ENCODE measurements at places on chromosomes 7 and 10.

DNA sequence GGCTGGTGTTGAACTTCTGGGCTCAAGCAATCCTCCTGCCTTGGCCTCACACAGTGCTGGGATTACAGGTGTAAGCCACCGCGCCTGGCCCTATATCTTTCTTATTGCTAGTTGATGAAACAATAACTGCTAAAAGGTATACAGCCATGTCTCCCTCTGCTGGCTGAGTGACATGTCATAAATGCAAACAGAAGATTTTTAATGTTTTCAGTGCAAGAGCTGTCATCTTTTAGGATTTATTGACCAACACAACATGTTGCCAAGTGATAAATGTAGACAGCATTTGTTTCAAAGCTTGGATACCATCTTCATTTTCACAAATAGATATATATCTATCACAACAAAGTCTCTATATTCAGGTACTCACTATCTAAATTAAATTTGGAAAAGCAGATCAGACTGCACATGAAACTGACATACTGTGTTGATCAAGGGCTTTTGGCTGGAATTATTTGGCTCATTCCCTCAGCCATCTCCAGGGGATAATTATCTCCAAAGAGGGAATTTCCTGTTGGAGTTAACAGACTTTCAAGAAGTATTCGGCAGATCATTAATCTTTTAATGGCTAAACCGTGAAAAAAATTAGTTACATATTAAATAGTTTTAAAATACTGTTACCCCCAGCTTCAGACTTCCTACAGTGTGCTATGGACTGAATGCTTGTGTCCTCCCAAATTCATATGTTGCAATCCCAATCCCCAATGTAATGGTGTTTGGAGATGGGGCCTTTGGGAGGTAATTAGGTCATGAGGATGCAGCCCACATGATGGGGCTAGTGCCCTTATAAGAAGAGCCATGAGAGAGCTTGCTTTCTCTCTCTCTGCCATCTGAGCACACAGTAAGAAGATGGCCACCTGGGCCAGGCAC lies 41.3 kb upstream of the SRPK2 start:
- DNase-seq = peak; percentile 4

DNA sequence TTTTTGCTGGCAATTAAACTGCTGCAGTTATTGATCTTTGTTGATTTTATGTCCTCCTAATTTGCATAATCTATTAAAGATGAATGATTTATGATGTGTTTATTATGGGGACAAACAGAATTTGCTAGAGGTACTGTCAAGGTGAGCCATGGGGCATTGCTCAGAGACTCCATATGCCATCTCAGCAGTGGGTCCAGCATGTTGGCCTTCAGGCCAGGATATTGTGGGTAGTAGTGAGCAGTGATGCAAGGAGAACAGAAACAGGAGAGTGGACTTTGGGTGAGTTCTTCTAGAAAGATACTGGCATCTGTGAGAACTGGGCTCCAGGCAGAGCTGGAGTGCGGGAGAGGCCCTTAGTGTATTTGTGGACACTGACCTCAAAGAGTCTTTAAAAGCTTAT lies 65.9 kb downstream of the PAX2 start:
- DNase-seq = no peak

- DNase-seq = no peak
Measured at GRCh38 chr7:123432601-123433000, 101.8 kb downstream of the IQUB start.

DNA sequence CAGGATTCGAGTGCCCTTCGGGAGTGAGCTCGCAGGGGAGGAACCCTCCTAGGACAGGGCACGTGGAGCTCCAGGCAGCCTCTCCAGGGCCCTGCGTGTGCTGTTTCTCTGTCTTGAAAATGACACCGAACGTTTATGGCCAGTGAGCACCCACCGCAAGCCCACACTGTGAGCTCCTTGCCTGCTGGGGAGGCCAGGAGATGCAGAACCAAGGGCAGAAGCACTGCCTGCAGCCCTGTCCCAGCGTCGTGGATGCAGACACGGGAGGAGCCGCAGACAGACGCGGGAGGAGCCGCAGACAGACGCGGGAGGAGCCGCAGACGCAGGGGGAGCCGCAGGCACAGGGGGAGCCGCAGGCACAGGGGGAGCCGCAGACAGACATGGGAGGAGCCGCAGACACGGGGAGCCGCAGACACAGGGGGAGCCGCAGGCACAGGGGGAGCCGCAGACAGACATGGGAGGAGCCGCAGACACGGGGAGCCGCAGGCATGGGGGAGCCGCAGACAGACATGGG lies 314.4 kb downstream of the PTPRN2 start:
- DNase-seq = no peak

DNA sequence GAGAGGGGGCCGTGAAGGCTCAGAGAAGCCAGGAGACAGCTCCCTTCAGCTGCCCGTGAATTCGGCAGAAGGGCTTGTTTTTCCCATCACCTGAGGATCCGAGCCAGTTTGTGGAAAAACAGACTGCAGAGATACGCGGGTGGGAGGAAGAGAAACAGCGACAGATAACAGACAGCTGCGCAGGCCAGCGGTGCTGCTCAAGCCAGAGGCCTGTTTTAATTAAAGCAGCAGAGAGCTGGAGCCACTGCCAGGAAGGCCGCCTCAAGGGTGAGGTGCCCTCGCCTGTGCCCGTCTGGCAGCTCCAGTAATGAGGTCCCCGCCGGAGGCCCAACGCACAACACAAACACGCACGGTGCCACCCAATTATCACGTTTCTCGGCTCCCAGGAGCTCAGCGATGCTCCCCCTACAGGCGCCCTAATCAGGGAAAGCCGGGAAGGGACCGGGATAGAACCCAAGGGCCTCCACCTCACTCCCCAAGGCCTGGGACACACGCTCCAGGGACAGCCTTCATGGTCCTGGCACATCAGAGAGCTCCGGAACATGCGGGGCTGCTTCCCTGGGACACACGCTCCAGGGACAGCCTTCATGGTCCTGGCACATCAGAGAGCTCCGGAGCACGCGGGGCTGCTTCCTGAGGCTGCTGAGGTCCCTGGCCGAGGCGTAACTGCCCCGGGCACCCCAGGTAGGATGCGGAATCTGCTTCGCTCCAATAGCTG lies 60.6 kb upstream of the DNAAF5 start:
- DNase-seq = no peak

DNA sequence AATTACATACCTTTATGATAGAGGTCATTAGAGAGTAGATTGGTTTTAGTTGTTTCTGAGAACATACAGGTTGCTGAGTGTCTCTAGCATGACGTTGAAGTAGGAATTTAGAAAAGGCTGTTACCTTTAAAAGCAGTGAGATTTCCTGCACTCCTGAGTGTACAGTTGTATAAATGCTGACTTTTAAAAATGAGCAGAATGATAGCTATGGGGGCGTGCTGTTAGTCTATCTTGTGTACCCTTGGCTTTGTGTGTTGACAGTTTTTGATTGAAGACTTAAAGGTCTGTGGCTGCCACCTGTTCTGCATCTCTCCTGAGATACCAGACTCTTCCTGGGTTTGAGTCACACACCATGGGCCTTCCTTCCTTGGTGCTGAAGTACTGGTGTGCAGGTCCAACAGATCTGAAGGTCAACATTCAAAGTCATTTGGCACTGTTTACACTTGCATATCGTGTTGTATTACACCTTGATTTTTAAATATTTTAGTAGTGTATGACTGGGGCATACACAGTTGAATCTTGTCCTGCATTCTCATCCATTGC lies 23.8 kb downstream of the DNAJB6 start:
- no peak for DNase-seq

- DNase-seq = no peak
Measured at GRCh38 chr10:98128802-98129201, 5.7 kb upstream of the R3HCC1L start.

DNA sequence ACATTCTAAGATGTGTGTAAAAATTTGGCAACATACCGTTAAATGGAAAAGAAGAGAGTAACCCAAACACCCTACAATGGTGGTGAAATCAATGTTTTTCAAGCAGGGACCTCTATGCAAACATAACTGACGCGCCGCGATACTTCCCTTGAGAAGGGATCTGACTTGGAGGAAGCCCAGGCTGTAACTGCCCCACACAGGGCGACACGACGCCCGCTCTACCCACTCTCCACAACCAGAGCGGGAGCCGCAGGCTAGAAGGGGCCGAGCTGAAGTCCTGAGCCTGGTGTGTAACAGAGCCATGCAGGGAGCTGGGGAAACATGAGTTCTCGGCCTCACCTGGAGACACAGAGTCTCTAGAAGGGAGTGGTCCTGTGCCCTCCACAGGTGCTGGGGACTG lies 120.2 kb downstream of the FAM53B start:
- no peak for DNase-seq

- DNase-seq = no peak
Measured at GRCh38 chr10:23371073-23371472, 26.5 kb upstream of the C10orf67 start.

GRCh38 chr7:151732834-151733592 lies 143.9 kb downstream of the PRKAG2 start:
- DNase-seq = no peak

GRCh38 chr10:21161647-21162046 lies 264.5 kb upstream of the NEBL start:
- no peak for DNase-seq

- DNase-seq = no peak
Measured at GRCh38 chr7:16668049-16668858, 22.3 kb downstream of the BZW2 start.

DNA sequence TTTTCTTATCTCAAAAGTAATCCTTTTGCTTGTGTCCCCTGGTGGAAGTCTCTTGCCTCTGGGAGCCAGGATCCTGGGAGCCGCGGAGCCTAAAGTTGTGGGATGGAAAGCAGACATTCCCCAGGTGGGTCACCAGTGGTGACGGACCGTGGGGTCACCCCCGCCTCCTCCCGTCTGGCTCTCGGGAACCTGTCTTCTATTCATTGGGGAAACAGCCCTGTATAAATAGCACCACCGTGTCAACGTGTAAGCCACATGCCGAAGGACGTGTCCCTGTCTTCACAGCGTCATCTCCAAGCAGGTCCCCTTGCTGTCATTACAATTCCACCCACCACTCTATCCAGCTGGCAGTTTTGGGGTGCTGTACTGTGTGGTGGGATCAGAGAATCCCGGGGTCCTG lies 87.5 kb downstream of the ELFN1 start:
- DNase-seq = no peak

DNA sequence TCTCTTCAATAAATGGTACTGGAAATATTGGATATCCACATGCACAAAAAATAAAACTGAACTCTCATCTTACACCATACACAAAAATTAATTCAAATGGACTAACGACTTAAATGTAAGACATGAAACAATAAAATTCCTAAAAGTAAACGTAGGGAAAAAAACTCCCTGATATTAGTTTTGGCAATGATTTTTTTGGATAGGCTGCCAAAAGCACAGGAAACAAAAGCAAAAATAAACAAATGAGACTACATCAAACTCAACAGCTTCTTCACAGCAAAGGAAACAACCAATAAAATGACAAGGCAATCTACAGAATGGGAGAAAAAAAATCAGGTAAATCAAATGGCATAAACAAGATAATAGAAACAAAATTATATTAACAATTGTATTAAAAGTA lies 65.7 kb downstream of the ORC5 start:
- DNase-seq = no peak

DNA sequence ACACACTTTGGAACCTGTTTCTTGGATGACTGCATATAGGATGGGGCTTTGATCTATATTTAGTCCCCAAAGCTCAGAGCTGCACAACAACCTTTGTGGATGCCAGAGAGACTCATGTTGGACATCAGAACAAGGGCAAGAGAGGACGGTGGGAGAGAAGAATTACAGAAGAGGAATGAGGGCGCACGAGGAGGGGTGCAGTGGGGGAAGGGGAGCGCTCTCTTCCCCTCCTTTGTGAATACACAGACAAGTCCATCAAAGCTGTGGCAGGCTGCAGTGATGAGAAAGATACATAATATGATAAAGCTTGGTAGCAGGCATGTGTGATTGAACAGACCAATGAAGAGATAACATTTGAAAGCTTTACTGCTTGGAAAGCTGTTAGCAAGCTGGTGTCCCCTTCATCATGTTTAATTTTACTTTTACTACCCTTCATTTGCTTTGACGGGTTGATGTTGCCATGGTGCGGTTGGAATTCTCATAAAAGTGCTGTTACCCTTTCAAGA lies 857.8 kb downstream of the KCNMA1 start:
- DNase-seq = no peak

GRCh38 chr7:148148456-148148855 lies 442.1 kb upstream of the C7orf33 start:
- no peak for DNase-seq

GRCh38 chr7:47032536-47032908 lies 549.4 kb downstream of the TNS3 start:
- no peak for DNase-seq

GRCh38 chr7:92848441-92848840 lies 12.1 kb upstream of the CDK6 start:
- DNase-seq = no peak

DNA sequence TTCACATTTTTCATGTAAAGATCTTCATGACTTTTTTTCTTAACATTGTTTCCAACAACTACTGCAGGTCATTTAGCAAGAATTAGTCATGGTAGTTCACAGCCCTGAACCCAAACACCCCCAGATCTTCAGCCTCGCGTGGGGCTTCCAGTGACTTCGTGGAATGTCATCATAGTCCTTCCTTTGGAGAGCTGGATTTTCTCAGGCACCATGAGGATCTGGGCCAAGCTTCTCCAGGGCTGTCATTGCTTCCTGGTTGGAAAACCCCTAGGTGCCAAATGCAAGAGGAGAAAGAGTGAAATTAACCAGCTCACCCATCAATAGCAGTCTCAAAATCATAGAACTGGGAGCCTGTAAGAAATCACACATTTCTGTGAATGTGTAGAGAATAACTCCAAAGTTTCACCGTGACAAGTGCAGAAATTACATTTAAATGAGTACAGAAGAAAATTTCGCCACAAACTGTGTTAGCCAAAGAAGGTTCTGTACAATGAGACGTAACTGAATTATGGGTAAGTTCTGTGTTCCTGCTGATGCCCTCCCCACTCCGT lies 175.4 kb downstream of the CELF2 start:
- no peak for DNase-seq

GRCh38 chr10:131702531-131703356 lies 198.1 kb upstream of the PPP2R2D start:
- DNase-seq = no peak

- DNase-seq = no peak
Measured at GRCh38 chr10:3919709-3920308, 134.8 kb upstream of the KLF6 start.

DNA sequence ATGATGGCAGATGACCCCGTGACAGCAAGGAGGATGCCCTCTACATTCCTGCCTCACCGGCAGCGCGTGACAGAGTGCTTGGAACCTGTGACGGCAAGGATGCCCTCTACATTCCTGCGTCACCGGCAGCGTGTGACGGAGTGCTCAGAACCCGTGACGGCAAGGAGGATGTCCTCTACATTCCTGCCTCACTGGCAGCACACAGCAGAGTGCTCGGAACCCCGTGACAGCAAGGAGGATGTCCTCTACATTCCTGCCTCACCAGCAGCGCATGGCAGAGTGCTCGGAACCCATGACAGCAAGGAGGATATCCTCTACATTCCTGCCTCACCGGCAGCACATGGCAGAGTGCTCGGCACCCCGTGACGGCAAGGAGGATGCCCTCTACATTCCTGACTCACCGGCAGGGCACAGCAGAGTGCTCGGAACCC lies 231.0 kb downstream of the DIP2C start:
- no peak for DNase-seq

- DNase-seq = no peak
Measured at GRCh38 chr7:107996072-107996882, 6.7 kb downstream of the LAMB1 start.
